ENCODE measurements at places on chromosomes 7 and 10.

- DNase-seq, result no peak
Observed at GRCh38 chr7:29976673-29977415, 12.8 kb downstream of the SCRN1 start.

GRCh38 chr10:49080965-49081364, 34.4 kb downstream of the VSTM4 start:
- no peak for DNase-seq

DNA sequence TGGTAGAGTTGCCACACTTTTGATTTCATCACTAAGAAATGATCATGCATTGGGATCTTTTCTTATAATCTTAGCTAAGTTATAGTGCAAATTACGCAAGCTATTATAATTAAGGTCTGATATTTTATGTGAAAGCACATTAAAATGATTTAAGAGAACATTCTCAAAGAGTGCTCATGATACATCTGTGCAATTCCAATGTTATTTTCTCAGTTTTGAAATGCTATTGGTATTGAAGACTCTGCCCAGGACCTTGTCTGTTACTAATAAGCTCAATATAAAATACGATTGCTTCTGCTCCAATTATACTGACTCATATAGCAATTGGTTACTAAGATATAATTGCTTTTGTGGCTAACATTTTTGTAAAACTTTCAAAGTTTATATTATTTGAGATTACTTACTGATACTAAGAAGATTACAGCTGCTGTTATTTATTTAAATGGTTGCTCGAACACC, 180.9 kb downstream of the ADAM12 start:
- no peak for DNase-seq

DNA sequence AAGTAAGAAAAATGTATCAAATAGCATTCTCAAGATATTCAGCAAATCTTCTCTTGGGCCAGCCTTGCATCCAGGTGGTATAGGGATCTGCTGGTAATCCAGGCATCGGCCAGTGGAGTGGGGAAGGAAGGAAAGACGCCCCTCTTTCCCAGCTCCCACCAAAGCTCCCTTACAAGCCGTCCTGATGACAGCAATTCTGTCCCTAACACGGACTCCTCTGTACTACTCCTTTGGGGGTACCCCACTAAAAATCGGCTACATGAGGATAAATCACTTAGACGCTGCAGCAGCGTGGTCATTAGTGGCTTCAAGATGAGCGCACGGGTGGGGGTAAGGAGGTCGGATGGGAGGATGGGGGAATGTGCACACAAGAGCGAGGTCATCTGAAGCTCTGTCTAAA, 24.7 kb upstream of the NUB1 start:
- DNase-seq, result no peak

DNA sequence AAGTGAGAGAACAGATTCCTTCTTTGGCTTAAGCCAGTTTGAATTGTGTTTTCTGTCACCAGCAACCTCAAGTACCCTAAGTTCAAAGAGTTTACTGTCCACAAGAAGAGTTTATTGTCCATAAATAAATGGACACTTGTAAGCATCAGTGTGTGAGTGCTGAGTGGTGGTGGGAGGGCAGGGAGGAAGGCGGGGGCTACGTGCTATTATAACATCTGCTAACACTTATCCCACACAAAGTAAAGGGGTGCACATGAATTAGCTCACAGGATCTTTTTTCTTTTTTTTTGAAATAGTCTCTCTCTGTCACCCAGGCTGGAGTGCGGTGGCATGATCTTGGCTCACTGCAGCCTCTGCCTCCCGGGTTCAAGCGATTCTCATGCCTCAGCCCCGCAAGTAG, 87.2 kb downstream of the MICALL2 start:
- DNase-seq, result no peak

GRCh38 chr10:57815949-57816348, 451.7 kb downstream of the IPMK start:
- DNase-seq, result no peak

- no peak for DNase-seq
Observed at GRCh38 chr7:148337246-148337965, 253.2 kb upstream of the C7orf33 start.

DNA sequence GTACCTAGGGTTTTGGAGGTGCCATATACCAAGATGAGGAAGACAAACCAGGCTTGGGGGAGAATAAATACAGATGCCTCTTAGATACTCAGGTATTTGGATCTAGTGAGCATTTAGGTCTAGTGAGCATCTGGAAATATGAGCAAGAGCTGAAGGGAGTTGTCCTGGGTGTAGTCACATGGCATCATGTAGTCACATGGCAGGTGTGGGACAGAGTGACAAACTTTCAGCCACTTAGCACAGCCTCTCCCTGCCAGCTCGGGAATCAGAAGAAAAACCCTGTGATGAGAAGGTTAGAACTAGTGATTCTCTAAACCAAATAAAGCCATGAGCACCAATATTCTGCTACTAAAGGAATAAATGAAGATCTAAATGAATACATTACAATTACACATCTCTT, 24.3 kb downstream of the RGR start:
- no peak for DNase-seq

DNA sequence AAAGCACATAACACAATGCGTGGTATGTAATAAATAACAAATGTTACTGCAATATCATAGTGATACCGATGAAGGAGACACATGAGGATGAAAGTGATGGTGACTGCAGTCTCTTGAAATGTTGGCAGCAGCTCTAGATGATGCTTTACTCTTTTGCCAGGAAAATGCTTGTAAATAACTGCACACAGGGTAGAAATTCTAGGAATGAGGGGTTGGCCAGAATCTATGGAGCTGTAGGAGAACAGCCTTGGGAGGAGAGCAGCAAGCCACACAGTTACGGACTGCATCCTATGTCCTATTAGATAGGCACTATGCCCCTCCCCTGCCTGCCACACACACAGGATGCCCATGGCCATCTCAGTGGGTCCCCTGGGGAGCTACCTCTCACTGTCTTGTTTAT, 97.6 kb upstream of the GSDME start:
- DNase-seq, result no peak
